ENCODE measurements at places on chromosomes 4 and X.

GRCh38 chr4:159374749-159375530 is 272.1 kb downstream of the RAPGEF2 start:
- no peak overlapping the region for H3K4me3 ChIP-seq
- H3K36me3 ChIP-seq: no peaks in the 10 kb centered on the region
- no peak overlapping the region for H3K27ac ChIP-seq
- no peaks in the 10 kb centered on the region for H3K27me3 ChIP-seq

DNA sequence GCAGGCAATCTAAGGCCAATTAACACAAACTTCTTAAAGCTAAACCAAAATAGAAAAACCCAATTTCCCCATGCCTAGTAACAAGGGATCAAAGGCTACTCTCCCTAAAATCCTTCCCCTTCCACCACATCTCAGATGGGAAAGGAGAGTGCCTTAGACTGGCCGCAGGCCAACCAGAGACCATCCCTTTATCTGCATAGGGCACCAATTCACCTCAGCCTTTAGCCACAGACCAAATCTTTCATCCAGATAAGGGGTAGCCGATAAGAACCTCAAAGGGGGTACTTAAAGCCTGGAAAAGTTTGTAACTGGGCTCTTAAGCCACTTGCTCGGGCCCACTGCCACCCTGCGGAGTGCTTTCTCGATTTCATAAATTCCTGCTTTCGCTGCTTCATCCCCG is 68.3 kb downstream of the TEX13C start:
- no peaks in the 10 kb centered on the region for H3K27me3 ChIP-seq
- H3K27ac ChIP-seq: no peak overlapping the region
- no peaks in the 10 kb centered on the region for H3K36me3 ChIP-seq
- DNase-seq: no peak

DNA sequence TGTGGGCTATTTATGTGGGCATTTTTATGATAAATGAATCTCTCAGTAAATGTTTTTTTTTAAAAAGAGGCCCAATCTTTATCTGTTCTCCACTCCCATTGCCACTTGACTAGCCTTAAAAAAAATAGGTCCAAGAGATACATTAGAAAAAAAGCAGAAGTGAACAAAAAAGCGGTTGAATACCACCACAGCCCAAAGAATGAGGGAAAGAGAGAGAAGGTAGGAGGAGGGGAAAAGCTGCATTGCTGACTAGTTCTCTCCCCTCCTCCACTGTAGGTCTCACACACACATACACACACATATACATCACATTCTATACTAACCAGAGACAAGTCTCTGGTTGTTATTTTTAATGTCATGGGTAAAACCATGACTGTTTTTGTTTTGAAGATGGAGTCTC is 95.8 kb upstream of the IL13RA1 start:
- DNase-seq: no peak
- no peaks in the 10 kb centered on the region for H3K27me3 ChIP-seq
- no peak overlapping the region for H3K4me3 ChIP-seq
- no peak overlapping the region for H3K27ac ChIP-seq

- H3K27ac ChIP-seq: no peak overlapping the region
- no peak overlapping the region for H3K4me3 ChIP-seq
- no peaks in the 10 kb centered on the region for H3K4me1 ChIP-seq
These were observed 121.3 kb downstream of the HS6ST2 start for GRCh38 chrX:132837126-132837525.

DNA sequence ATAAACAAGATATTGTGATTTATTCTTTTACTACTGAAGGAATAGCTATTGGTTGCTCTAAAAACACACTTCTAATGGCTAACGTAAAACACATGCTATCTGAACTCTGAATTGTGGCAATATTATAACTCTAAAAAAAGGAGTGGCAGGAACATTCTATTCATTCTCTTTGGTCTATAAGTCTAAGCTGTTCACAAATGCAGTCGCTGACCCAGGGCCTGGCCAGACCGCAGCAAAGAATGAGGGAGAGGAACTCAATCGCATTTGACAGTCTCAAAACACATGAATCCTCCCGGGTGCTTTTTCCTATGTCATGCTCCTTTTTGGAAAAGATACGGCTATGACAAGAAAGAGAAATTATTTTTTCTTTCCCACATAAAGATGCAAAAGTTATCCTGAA is 651.6 kb upstream of the PITX2 start:
- H3K27ac ChIP-seq: no peak overlapping the region
- no peaks in the 10 kb centered on the region for H3K36me3 ChIP-seq
- no peaks in the 10 kb centered on the region for H3K4me1 ChIP-seq
- DNase-seq: no peak

GRCh38 chr4:146960634-146961033 is 15.0 kb upstream of the TTC29 start:
- DNase-seq: no peak
- H3K36me3 ChIP-seq: no peaks in the 10 kb centered on the region
- no peak overlapping the region for H3K27ac ChIP-seq
- H3K4me1 ChIP-seq: no peaks in the 10 kb centered on the region
- H3K27me3 ChIP-seq: no peaks in the 10 kb centered on the region
- H3K4me3 ChIP-seq: no peak overlapping the region

DNA sequence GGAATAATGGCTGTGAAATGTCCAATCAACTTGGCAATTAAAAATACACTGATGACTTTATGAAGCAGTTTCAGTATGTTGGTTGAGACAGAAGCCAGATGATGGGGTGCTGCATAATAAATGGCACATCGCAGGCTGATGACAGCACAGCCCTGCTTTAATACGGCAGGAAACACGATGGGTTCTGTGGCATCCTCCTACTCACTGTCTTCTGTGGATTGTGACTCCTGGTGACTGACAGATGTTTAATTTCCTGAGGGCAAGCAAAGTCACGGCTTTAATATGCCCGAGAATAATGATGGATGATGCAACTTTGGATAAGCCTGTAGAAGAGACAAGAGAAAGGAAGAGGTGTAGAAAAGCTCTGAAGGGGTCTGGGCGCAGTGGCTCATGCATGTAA is 295.4 kb downstream of the TRIML1 start:
- no peak overlapping the region for H3K27ac ChIP-seq
- H3K4me1 ChIP-seq: no peaks in the 10 kb centered on the region
- no peak overlapping the region for H3K4me3 ChIP-seq
- H3K36me3 ChIP-seq: no peaks in the 10 kb centered on the region
- DNase-seq: no peak

DNA sequence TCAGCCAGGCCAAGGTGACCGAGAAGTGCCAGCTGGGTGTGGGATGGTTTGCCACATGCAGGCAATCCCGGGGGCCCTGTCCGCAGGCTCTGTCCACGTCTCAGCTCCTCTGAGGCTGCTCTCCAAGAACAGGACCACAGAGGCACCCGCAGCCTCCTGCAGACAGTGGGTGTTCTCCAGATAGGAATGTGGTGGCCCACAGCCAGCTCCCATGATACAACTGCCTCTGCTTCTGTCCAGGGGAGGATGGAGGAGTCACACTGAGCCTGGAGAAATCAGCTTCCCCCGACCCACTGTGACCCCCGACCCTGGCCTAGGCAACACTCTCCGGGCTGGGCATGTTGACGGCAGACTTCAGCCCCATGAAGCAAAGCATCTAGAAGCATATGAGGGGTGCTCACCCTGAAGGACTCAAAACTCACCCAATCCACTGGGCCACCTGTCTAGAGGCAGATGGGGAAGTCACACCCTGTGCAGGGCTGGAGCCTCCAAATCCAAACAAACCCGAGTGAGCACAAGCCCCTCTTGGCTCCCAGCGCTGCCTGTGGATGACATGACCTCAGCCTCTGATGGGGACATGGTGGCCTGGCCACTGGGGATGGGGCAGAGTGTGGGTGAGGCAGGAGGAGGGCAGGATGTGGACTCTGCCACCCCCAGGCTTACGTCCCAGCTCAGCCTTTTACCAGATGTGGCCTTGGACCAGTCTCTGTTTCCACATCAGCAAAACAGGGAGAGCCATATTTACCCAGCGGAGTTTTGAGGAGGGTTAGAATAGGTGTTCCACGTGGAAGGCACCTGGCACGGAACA is 102.3 kb downstream of the PSAPL1 start:
- no peaks in the 10 kb centered on the region for H3K4me1 ChIP-seq
- no peaks in the 10 kb centered on the region for H3K27me3 ChIP-seq

- no peak overlapping the region for H3K27ac ChIP-seq
- no peak for DNase-seq
- peaks cover 3% of the 10 kb centered on the region for H3K4me1 ChIP-seq
These were observed 80.8 kb downstream of the CC2D2A start for GRCh38 chr4:15550491-15550890.

Data from psoas muscle (tissue), 8 donors.